Activated CD8-positive, alpha-beta memory T cell treated with anti-CD3 and anti-CD28 coated beads, Interleukin-2, amount 10 ng/mL, durations not matched to agents 7 days and 5 days (primary cell): ENCODE measurements at places on chromosomes 2 and 18. TPM values are rescaled to one million over a fixed set of nuclear protein-coding genes. Genes with fewer than 3 reads are reported as not detected.

DNA sequence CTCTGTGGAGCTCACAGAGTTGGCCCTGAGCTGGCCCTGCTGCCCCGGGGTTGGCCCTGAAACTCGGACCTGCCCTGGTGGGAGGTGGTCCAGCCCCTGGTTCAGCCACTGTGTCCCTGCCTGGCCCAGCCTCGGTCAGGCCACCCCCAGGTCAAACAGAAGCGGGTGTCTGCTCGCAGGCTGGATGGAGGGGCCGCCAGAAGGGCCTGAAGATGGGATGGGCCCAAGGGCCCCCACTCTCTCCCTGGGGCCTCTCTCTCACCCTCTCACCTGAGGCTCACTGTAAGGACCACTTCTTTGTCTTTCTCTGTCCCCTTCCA is 25.1 kb upstream of the B3GNT7 start:
- H3K4me3 ChIP-seq: no peak overlapping the region
- no peak overlapping the region for H3K27ac ChIP-seq
- H3K27me3 ChIP-seq: no peaks in the 10 kb centered on the region
- DNase-seq: no peak
- H3K4me1 ChIP-seq: no peaks in the 10 kb centered on the region

The NAGK gene
- total RNA-seq: 78.4 TPM

GRCh38 chr2:69985216-69985615 is 23.8 kb upstream of the ASPRV1 start:
- H3K4me1 ChIP-seq: peaks cover 5% of the 10 kb centered on the region
- no peak overlapping the region for H3K4me3 ChIP-seq
- no peaks in the 10 kb centered on the region for H3K27me3 ChIP-seq
- H3K27ac ChIP-seq: no peak overlapping the region
- DNase-seq: no peak
- no peaks in the 10 kb centered on the region for H3K36me3 ChIP-seq

The KCTD1 gene
- 4.1 TPM for total RNA-seq

The CTAGE1 gene
- total RNA-seq: not detected

The TDRD15 gene
- total RNA-seq: not detected

GRCh38 chr2:223078482-223078881 is 26.5 kb downstream of the KCNE4 start:
- peaks cover 3% of the 10 kb centered on the region for H3K4me1 ChIP-seq
- H3K27me3 ChIP-seq: no peaks in the 10 kb centered on the region
- no peak overlapping the region for H3K4me3 ChIP-seq
- no peak overlapping the region for H3K27ac ChIP-seq
- DNase-seq: no peak

DNA sequence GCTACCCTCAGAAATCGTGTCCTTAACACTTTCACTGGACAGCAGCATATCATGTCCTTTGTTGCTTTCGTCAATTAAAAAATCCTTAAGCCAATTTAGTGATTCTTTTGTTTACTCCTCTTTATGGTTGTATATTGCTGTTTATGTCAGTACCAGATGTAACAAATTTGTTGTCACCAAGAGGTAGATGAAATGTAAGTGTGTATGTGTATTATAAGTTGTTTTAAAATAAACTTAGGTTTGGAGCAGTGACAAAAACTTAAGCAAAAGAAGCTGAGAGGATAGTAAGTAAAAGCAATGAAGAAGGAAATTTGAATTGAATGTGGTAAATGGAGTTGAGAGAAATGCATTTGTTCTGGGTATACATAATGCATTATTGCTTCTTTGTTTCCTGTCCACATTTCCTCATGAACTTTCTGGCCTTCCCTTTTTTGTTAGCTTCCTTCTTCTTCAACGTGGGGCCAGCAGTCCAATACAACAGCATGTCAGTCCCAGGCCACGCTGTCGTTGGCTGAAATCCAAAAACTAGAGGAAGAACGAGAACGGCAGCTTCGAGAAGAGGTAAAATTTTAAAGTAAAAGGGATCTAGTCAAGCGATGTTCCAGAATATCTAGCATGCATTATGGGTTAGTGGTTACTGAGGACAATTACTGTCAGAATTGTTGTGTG is 30.5 kb upstream of the SNORC start:
- H3K4me1 ChIP-seq: peaks cover 34% of the 10 kb centered on the region
- no peak for DNase-seq
- no peak overlapping the region for H3K4me3 ChIP-seq
- H3K27ac ChIP-seq: peak overlapping the region; percentile 47
